ENCODE measurements at places on chromosomes 7 and 10. TPM values are rescaled to one million over a fixed set of nuclear protein-coding genes. Genes with fewer than 3 reads are reported as not detected.

- DNase-seq, result no peak
Observed at GRCh38 chr10:2280713-2281300, 543.5 kb upstream of the ADARB2 start.

GRCh38 chr7:40848541-40849221, 713.9 kb downstream of the SUGCT start:
- no peak for DNase-seq

- no peak for DNase-seq
Observed at GRCh38 chr7:44912775-44913347, 27.5 kb upstream of the PURB start.

GRCh38 chr10:5157501-5157900, 27.4 kb downstream of the AKR1C8 start:
- DNase-seq, result no peak

Gene ASB15
- total RNA-seq, result not detected

GRCh38 chr10:48526011-48526821, 78.7 kb downstream of the ARHGAP22 start:
- DNase-seq, result no peak

- DNase-seq, result no peak
Observed at GRCh38 chr7:156560075-156560474, 80.5 kb upstream of the RNF32 start.

DNA sequence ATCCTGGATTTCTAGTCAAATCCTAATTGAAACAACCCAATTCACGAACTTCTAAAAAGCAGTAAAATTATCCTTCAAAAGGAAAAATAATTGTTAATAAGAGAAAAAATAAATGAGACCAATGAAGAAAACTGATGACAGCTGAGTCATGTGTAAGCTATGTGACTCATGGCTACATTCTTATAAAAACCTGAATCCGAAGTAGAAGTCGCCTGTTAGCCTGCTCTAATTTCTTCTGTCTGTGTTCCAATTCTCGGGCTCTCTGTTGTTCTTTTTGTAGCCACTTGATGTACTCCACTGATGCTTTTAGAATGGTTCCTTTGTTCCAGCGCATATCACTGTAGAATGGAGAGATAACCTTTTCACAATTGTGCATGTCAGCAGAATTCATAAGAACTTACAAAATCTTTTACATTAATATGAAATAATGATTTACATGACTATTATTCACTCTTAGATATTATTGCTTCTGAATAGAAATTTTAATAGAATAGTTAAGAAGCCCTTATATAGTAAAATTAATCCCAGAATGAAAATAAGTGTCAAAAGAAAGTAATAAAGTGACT, 88.8 kb downstream of the TFEC start:
- no peak for DNase-seq
